ENCODE measurements at places on chromosomes 1 and 21.

DNA sequence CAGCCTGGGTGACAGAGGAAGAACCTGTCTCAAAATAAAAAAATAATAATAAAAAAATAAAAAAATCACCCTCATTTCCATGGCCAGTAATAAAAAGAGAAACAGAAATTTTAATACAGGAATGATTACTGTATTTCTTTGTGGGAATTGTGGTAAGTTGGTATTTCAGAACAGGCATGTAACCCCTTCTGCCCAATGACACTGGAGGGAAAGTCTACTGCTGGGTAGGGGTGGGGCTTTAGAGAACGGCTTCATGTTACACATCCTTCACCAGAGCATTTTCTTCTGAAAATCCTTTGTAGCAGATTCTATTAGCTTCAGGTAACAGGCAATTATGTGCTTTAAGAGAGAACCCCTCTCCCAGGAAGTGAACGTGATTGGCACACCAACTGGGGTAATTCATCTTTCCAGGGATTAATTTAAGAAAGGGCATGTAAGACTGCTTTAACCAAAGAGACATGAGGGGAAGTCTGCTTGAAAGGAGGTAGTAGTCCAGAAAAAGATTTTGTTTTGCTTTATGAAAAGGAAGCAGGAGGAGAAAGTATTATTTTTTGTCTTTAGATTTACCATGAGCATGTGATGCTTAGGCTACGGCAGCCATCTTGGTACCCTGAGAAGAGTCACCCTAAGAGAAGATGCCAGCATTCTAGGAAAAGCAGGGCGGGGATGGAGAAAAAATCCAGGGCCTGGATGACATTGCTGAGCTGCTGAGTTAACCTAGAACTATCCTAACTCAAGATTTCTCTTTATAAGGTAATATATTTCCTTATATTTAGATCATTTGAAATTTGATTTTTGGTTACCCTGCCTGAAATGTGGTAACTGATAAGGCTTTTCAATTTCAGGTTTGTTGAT is 57.7 kb upstream of the DPT start:
- DNase-seq = no peak

DNA sequence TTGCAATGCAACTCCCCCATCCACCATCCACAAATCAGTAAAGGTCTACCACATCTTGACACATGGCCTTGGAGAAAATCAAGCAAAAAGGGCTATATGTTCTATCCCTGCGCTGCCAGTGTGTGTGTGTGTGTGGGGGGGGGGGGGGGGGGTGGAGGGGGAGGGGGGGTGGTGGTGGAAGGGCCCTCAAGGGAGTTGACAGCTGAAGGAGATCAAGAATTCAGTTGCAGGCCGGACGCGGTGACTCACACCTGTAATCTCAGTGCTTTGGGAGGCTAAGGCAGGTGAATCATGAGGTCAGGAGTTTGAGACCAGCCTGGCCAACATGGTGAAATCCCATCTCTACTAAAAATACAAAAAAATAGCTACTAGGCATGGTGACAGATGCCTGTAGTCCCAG is 37.6 kb upstream of the CLIC4 start:
- no peak for DNase-seq

GRCh38 chr1:15966081-15966955 is 9.6 kb downstream of the ZBTB17 start:
- peak; percentile 95 for DNase-seq

DNA sequence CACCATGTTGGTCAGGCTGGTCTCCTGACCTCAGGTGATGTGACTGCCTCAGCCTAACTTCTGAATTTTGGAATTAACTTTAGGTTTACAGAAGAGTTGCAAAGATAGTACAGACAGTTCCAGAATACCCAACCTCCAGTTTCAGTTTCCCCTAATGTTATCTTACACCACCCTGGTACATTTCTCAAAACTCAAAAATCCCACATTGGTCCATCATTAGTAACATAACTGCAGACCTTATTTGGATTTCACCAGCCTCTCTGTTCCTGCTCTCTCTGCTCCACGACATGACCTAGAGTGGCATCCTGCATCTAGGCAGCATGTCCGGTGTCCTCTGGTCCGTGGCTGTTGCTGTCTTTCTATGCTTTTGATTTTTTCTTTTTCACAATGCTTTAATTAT is 5.0 kb upstream of the ZC3H12A start:
- no peak for DNase-seq

DNA sequence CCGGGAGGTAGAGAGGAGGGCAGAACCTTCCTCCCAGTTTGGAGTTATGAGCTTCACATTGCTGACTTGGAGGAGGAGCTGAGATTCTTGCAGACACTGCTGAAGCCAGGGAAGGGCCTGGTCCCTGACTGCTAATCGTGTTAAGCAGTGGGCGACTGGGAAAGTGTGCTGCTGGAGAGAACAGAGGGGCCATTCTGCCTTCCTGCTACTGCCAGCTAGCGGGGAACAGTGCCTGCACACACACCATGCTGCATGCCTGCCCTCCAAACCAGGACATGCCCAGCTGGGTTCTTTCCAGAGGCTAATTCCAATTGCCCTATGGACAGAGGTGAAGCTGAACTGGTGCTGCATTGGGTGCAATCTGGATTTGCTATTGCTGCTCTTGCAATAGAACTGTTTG is 281.4 kb downstream of the AJAP1 start:
- DNase-seq = no peak

- DNase-seq = no peak
Measured at GRCh38 chr1:89822999-89823628, 2.3 kb downstream of the LRRC8D start.

DNA sequence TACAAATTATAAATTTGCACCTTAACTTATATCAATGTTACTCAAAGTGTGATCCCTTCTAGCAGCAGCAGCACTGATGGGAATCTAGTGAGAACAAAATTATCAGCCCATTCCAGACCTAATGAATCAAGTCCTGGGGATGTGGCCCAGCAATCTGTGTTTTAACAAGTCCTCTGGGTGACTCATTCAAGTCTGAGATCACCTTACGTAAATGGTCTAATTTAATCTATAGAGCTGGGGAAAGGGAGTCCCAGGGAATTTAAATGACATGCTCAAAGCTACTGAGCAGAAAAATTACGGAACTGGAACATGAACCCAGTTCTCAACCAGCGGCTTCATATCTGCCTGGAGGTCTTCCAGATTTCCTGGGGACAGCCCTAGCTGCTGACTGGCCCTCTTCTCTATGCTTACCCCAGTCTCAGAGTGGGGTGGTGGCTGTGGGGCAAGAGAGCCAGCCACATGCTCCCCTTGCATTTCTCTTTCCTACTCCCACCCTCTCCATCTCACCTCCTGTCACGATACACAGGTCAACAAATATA is 220.0 kb downstream of the TM2D1 start:
- no peak for DNase-seq

DNA sequence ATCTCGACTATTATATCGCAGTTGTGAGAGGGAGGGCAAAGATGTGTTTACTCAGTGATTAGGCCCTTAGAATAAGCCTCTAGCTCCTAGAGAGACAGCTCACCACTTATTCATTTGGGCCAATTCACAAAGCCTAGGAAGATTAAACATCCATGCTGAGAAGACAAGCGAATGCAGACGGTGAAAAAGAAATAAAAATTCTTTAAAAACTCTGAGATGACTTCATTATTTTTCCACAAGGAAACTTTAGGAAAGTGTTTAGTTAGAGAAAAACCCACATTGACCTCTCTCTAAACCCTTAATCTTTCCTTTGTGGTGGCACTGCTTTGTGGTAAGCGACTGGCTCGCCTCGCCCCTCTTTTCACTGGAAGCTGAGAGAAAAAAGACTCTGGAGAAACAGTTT is 146.8 kb upstream of the DMRTA2 start:
- no peak for DNase-seq

GRCh38 chr1:29134695-29135028 is 11.0 kb upstream of the TMEM200B start:
- no peak for DNase-seq
